ENCODE measurements at places on chromosomes 12 and 14.

DNA sequence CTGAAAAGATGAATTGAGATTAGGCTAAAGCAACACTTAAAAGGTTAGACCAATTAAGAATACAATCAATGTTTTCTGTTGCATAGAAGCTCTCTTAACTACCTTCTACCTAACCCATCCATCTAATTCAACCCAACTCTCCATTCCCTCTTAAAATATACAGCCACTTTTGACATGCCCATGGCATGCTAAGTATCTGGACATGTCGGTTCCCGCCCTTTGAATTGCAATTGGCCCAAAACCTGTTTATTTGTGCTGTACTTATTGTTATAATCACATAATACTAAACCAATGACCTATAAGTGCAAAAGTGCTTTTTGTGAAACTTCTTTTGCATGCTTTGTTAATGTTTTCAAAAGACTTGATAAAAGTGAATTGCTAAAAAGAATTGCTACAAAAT, 37.6 kb upstream of the APPL2 start:
- no peak for DNase-seq

DNA sequence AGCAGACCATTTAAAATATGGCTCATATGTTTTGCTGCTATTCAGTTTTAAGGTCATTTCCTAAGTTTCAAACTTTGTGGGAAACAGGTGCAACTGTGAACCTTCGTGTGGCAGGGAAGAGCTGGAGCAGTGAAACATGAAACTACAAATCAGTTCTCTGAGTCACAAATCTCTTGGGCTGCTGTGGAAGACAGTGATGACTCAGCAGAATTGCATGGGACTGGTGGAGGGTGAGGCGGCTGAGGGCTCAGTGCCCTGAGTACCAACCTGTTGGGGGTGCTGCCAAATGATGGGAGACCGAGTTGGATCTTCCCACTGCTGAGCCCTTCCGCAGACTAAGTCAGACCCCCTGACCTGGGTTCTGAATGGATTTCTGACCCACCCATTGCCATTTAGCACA, 8.4 kb upstream of the CALM1 start:
- DNase-seq, result no peak

GRCh38 chr14:100134586-100134985, 24.9 kb downstream of the DEGS2 start:
- no peak for DNase-seq

GRCh38 chr12:120495186-120495730, 655 bp upstream of the DYNLL1 start:
- DNase-seq, result no peak

DNA sequence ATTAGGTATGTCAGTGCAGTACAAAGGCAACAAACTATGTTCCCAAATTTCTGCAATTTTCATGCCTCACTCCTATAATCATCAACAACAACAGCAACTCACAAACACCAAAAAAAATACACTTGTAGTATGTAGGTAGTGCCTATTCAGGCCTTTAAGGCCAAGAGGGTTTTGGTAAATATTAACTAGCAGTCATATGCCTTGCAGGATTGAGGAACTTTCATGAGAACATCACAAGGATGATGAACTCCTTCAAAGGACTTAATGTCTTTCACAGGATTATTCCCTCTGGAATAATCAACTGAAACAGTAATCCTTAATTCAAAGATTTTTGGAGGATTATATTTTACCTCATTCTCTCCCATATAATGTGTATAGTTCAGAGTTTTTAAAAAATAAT, 293.8 kb downstream of the NOVA1 start:
- DNase-seq, result no peak

GRCh38 chr14:55256586-55256985, 14.6 kb upstream of the FBXO34 start:
- no peak for DNase-seq

DNA sequence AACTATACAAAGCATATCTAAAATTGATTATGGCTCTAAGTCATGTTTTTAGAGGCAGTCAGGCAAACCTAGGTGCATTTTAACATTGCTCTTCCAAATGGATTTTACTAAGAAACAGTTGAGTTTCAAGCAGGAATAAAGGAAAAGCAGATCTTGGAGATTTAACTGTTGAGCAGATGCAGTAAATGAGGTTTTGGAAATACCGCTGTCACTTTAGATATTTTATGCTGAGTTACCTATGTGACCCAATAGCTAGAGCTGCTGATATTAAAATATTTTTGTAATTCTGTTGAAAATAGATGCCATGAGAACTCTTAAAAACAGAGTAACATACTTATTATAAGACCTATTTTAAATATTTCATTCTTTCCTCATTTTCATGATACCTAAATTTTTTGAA, 181.4 kb downstream of the SYT1 start:
- DNase-seq, result no peak

- DNase-seq, result no peak
Measured at GRCh38 chr12:121713257-121713777, 765 bp downstream of the TMEM120B start.

- no peak for DNase-seq
Measured at GRCh38 chr12:74619084-74619483, 81.4 kb downstream of the ATXN7L3B start.

DNA sequence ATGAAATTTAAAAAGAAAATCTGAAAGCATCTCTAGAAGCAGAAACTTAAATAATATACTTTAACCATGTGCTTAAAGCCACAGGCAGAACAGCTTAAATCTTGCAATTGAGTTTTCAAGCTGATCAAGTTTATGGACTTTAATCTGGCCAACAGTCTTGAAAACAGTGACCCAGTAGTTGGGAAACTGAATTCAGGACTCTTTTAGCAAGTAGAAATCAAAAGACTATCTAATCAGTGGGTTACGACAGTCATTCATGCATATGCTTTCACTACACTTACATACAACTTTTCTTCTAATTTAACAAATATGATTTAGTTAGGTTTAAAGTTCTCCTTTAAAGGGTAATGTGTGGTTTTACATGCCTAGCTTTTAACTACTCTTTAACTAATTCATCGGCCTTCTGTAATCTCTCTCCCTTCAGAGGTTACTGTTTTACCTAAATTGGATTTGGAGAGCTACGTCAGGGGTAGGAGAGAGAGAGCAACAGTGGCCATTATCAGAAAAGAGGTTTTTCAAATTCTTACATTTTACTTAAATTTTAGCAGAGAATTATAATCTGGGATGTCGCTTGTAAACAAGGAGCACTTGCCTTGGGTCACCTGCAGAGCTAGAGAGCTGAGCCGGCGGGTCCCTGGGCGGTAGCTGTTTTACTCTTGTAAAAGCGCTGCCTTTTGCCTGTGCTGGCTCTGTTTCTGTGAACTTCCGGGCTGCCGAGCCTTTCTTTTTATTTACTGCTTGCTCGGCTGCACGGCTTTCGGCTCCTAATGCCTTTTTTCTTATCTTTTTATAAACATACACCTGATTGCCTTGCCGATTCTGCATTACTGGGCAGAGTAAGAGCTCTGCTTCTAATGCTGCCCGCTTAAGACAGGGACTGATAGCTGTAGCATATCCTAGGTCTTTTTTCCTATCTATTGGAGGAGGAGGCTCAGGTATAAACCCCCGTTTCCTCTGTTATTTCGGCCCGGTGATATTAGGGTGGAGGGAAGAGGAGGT, 17.4 kb upstream of the LYZ start:
- no peak for DNase-seq

- DNase-seq, result no peak
Measured at GRCh38 chr14:70061108-70061507, 127.6 kb downstream of the SLC8A3 start.

- no peak for DNase-seq
Measured at GRCh38 chr12:110266381-110266960, 14.6 kb upstream of the ATP2A2 start.

DNA sequence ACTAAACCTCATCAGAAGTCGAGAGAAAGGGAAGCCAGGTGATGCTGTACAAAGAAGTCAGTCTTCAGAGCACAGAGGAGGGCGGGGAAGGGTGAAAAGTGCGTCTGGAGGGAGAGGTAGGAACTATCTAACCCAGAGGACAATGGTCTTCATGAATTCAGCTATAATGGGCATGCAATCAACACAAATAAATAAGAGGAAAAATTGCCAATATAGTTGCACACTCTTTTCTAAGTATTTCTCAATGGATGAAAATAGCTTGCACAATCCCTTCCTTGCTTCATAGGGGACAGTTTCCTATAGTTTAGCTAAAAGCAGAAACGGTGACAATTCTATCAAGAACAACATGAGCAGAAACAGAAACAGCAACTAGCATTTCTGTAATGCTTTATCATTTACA, 931.2 kb downstream of the AACS start:
- no peak for DNase-seq

DNA sequence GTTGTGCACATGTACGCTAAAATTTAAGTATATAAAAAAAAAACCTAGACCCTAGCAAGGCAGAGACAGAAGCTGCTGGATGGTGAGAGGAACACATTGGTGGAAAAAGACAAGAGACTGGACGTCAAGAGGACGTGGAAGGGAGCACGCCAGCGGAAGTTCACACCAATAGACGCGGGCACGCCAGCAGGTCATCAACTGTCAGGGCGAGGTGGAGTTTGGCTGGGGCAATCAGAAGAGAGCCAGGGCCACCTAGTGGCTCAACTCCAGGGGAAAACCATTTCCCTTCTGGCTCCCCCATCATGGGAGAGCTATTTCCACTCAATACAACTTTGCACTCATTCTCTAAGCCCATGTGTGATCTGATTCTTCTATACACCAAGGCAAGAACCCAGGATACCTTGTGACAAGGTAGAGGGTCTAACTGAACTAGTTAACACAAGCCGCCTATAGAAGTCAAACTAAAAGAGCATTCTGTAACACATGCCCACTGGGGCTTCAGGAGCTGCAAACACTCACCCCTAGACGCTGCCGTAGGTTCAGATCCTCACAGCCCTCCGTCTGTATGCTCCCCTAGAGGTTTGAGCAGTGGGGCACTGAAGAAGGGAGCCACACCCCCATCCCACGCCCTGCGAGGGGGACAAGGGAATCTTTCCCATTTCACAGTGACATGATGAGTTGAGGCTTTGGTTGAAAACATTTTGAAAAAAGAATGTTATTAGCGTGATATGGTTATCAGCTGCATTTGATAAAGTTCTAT, 702.7 kb downstream of the TMTC2 start:
- DNase-seq, result no peak

DNA sequence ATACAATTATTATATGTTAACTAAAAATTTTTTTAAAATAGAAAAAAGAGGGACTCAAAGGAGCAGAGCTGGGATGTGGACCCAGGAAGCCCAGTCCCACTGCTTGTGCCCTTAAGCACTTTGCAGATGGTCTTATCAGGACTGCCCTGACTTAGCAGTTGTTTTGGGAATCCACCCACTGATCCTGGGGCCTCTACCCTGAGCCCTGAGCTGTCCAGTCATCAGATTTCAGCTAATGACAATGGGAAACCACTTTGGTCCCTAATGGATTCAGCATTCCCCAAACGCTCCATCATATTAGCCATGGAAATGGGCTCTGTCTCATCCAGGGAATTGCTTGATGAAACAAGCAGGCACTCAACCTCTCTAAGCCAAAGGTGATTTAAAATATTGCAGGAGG, 22.5 kb upstream of the WSCD2 start:
- no peak for DNase-seq

- DNase-seq, result no peak
Measured at GRCh38 chr12:63982604-63983295, 138.2 kb downstream of the SRGAP1 start.

DNA sequence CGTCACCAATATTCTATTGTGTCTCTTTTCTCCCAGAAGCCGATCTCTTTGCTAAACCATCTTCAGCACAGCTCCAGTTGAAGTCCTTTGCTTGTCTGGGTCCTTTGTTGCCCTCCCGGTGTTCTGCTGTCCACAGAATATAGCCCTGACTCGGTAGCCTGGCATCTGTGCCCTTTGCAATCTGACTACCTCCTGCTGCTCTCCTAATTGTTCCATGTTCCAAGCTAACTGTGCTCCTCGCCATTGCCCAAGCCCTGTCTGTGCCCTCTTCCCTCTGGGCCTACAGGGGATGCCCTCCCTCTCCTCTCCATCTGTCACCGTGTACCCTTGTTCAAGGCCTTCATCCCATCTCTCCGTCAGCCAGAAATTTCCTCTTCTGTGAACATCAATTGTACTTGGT, 306.3 kb downstream of the APAF1 start:
- no peak for DNase-seq

DNA sequence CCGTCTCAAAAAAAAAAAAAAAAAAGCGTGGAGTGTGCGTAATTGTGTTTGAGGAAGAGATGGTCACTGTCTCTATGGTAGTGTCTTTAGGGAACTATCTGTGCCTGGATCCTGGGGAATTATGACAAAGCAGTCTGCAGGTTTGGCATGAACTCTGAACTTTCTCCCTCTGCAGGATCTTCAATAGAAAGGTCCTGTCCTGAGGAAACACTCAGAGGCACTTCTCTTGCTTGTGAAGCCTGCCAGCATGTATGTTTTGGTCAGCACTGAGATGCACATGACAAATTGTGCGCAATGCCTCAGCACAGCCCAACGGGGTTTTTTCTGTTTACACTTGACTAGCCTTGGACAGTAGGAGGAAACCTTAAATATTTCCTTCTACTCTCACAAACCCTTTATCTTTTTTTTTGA, 46.6 kb downstream of the ATF7 start:
- no peak for DNase-seq

DNA sequence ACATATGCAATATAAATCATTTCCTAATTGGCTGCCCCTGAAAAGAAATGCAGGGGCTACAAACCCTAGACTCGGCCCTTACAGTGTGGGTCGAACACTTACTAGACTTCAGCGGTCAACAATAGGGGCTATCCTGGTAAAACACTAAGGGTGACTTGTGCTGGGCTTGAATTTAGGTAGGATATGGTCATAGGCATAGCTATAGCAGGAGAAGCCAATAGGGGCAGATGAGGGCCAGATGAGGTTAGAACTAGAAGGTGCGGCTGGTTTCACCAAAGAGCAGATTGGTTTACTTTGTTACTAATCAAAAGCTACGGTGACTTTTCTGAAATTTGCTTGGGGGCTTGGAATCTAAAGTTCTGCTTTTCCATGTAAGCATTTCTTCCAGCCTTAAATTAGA, 282.3 kb upstream of the DIO2 start:
- DNase-seq, result no peak

- DNase-seq, result no peak
Measured at GRCh38 chr12:124730455-124730932, 133.2 kb downstream of the SCARB1 start.

DNA sequence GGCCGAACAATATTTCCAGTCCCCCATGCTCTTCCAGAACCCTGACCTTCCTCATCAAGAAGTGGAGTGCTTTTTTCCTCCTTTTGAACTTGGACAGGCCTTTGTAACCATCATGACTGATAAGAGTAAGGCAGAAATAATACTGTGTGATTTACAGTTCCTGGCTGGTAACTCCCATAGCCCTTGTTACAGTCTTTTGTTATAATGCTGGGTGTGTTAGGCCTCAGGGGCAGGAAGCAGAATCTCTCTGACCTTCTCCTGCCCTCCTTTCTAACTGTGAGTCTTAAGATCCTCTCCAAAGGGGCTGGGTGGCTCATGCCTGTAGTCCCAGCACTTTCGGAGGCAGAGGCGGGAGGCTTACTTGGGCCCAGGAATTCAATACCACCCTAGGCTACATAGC, 59.5 kb downstream of the BCAT1 start:
- DNase-seq, result no peak
